AG08395 (cell line): ENCODE measurements at places on chromosomes 3 and 15.

DNA sequence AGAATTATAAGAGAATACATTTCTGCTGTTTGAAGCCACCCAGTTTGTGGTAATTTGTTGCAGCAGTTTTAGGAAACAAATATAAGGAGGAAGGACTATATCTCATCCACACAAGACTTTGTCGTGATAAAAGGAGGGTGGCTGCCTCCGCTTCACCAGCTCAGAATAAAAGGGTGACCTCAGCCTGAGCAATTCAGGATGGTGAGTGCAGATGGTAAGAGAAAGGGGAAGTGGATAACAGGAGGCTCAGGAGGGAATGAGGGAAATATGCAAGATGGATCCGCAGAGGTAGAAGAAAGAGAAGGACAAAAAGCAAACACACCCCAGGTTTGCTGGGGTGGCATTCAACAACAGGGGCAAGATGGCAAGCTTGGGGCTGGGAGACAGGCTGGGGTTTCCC, 108.1 kb upstream of the TNFAIP8L3 start:
- no peak for DNase-seq

GRCh38 chr3:177725165-177725564, 527.9 kb upstream of the TBL1XR1 start:
- DNase-seq: no peak

GRCh38 chr3:63809607-63810006, 9.5 kb upstream of the C3orf49 start:
- no peak for DNase-seq

- no peak for DNase-seq
These were observed 1.5 kb upstream of the RPL29 start for GRCh38 chr3:51997172-51997571.

GRCh38 chr3:171748064-171748924, 62.0 kb downstream of the PLD1 start:
- DNase-seq: no peak

DNA sequence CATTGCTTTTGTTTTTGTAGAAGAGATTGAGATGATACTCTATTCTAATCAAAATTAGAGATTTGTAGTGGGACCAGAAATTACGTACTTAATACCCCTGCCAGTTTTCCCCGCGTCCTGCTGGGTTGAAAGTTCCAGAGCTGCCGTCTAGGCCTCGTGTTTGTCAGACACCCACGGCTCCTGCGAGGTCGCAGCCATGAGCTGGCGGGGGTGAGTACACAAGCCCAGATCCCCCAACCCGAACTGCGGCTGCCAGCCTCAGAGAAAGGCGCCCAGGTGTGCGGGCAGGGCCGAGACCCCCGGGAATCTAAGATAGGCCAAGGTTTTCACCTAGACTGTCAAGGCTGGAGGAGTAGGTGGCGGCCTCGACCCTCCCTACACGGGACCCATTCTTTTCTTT, 26.3 kb downstream of the GPR160 start:
- no peak for DNase-seq

DNA sequence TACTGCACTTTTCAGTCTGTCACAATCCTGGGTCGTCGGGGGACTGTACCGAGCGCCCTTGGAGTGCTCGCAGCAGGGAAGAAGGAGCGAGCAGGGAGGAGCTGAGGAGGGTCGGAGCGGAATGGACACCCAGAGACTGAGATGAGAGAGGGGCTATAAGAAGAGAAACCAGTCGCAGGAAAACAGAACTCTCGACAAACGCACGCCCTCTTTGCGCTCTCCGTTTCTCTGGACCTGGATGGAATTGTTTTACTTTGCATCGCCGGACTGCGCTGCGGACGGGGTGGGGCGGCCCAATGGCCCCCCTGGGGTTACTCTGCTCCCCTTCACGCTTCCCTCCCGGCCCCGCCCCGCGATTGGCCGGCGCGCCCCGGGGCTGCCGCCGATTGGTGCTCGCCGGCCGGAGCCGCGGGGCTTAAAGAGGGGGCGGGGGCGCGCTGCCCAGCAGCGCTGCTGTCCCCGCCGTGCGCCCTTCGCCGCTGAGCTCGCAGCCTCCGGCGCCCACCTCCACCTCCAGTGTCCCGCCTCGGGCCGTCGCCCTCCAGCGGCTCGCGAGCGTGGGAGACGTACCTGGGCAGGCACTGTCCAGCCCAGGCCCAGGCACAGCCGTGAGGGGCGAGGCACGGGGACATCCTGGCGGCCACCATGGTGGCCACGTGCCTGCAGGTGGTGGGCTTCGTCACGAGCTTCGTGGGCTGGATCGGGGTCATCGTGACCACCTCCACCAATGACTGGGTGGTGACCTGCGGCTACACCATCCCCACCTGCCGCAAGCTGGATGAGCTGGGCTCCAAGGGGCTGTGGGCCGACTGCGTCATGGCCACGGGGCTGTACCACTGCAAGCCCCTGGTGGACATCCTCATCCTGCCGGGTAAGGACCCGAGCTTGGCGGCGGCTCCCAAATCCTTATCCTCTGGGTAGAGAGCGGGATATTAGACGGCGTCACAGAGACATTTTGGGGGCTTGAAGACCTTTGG, at the start of gene CLDN11:
Gene CLDN11, plus strand, starts transcription at position 447 of the 977 bp plus-strand sequence. Its CDS starts 199 bp downstream, at position 646.
- peak; percentile 92 for DNase-seq

DNA sequence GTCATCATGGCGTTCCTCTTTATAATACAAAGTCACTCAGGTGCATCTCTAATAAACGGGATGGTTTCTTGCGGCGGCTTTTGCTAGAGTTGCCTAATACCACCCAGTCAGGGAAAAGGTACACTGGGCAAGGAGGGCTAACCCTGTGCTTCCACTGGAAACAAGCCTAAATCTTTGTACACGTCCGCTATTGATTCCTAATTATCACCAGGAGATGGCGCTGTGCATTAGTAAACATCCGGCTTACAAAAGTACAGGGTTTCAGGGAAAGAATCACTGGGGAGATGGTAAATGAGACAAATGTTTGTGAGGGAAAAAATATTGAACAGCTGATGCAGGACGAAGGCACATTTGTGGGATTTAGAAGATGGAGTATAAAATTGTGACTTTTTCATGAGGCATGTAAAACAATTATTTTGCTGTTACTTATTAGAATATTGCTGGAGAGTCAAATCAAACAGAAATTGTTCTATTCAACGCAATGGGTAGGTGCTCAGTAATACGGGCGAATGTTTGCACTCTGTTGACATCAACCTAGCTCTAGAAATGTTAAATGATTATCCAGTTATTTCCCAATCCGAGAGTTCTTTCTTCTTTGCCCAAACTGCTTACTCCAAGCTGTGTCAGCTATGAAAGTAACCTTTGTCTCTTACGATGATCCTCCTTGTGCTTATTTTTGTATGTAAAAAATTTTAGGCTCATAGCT, 50.6 kb downstream of the GMNC start:
- DNase-seq: peak; percentile 8

DNA sequence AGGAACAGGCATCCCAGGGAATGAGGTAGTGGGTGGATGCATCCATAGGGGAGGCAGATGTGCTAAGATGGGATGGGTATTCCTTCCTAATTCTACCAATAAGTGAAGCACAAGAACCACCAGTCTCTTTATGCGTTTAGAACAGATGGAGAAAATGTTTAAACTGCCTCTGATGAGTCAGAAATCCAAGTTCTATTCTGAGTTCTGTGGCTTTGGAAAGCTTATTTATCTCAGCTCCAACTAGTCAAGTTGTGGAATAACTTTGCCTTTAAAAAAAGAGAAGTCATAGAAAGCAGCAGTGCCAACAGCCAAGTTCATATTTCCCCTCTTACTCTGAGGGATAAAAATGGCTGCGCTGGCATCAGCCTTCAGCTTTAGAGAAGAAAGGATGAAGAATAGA, 761.7 kb downstream of the IGSF11 start:
- DNase-seq: no peak

DNA sequence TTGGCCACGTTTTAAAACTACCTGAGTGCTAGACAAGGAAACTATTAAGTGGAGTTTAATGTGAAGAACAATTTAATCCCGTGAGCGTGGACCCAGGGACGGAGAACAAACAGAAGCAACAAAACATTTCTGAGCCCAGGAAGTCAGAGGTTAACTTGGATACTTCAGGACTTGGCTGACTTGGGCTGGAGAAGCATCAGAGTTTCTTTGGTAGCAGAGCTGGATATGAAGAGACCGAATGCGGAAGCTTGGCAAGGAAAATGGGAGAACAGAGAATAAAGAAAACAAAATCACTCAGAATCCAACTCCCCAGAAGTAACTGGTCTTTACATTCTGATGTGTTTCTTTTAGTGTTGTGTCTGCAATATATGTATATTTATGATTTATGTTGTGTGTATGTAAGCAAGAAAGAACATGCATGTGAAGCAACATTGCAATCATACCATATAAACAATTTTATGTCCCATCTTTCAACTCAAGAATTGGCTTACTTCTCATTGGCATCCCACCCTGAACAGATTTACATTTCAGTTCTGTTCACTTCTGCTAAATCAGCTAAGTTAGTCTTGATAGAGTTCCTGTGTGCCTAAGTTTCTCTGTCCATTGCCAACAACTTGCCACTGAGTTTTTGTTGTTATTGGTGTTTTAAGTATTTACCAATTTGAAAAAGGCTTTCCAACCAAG, 17.2 kb upstream of the PLOD2 start:
- DNase-seq: no peak

GRCh38 chr3:15313461-15313860, 18.9 kb downstream of the SH3BP5 start:
- no peak for DNase-seq

DNA sequence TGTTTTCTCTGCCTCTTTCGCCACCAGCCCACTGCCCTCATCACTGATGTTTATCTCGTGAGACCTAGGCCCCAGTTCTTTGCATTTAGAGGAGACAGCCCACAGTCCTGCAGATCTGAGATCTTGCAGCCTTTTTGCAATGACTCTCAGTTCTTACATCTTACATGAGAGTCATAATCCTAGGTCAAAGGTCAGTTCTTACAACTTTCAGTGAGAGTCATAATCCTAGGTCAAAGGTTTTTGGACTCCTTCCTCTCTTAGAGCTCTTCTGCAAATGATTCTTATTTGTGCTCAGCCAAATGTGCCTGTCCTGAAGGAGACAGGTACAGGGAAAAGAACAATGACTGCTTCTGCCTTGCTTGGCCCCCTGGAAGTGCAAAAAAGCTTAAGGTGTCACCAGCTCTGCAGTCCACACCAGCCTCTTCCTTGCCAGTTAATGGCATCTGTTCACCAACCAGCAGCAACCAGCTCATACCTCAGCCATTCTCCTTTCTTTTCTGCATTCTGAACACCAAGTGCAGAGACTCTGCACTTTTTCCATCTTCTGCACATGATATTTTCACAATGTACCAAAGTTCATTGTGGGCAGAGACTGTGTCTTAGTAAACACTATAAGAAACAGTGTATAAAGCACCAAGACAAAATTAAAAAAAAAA, 67.1 kb downstream of the ABHD5 start:
- DNase-seq: no peak

DNA sequence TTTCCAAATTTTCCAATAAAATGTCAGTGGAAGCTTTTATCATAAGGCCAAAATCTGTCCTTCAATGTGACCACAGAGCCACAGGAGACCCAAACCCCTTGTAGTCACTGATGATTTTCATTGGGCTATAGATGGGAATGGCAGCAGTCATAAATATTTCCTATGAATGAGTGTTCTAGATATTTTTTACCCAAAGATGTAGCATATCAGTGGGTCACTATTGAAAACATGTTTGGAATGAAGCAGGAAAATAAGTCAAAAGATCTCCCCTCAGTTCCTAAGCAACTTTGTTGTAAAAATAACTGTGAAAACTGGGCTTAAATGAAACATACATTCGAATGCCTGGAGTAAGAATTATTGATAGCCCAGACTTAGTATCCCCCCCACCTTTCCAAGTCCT, 49.0 kb downstream of the NKIRAS1 start:
- DNase-seq: no peak

- no peak for DNase-seq
These were observed 19.9 kb downstream of the CLDN1 start for GRCh38 chr3:190302212-190302867.

DNA sequence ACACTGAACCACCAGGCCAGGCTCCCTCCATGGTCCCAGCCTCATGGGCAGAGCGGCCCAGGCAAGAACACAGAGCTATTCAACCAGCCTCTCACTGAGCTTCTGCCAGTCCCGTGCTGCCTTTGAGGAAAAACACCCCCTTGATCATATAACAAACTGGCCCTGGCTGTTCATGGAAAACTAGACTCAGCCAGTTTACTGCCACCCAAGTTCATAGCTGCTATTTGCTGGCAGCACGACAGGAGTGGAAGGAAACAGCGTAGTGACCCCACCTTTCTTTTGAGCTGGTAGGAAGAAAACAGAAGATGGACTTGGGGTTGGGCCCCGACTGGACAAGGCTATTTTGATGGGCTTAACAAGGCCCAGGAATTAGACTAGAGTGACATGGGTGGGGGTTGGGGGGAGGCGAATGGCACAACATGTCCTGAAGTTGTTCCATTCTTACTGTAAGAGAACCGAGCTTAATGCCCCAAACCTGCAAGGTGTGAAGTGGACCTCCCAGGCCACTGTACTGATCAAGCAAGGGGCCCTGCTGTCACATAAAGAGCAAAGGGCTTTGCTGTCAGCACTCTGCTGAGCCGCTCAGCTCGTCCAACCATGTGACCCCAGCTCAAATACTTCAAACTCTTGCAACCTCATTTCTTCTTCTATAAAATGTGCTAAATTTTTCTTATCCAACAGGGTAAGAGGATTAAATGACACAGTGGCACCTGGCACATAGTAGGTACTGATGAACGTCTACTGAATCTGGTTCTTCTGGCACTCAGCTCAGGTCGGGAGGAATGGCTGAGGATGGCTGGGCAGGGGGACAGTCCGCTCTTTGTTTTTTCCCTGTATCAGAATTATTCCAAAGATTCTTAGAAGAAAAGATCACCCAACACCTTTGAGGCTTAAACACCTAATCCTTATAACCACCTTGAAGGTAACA, 1.6 kb downstream of the FBXL22 start:
- DNase-seq: no peak

DNA sequence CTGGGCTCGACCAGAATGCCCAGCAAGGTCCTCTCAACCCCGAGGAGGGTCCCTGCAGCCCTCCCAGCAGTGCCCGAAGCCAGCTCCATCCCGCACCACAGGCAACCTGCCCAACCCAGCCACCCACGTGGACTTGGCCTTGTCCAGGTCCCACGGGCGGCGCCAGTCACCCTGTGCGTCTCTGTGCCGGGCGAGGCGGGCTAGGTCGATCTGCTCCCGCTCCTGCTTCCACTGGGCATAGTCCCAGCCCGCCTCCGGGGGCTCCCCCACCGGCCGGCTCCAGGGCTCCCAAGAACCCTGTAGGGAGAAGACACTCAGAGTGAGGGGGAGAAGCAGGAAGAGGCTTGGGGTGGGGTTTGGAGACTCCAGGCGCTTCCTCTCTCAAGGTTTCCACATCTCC, 3.1 kb downstream of the CCDC9B start:
- no peak for DNase-seq

GRCh38 chr3:179451265-179452175, at the start of gene GNB4:
Gene GNB4 (minus strand): TSS chr3:179451470. CDS start chr3:179426200, 25,270 bp downstream.
- DNase-seq: peak; percentile 84

GRCh38 chr3:6039971-6040370, 820.9 kb upstream of the GRM7 start:
- DNase-seq: no peak
